GM12891 (cell line): ENCODE measurements at places on chromosomes 5 and 9.

DNA sequence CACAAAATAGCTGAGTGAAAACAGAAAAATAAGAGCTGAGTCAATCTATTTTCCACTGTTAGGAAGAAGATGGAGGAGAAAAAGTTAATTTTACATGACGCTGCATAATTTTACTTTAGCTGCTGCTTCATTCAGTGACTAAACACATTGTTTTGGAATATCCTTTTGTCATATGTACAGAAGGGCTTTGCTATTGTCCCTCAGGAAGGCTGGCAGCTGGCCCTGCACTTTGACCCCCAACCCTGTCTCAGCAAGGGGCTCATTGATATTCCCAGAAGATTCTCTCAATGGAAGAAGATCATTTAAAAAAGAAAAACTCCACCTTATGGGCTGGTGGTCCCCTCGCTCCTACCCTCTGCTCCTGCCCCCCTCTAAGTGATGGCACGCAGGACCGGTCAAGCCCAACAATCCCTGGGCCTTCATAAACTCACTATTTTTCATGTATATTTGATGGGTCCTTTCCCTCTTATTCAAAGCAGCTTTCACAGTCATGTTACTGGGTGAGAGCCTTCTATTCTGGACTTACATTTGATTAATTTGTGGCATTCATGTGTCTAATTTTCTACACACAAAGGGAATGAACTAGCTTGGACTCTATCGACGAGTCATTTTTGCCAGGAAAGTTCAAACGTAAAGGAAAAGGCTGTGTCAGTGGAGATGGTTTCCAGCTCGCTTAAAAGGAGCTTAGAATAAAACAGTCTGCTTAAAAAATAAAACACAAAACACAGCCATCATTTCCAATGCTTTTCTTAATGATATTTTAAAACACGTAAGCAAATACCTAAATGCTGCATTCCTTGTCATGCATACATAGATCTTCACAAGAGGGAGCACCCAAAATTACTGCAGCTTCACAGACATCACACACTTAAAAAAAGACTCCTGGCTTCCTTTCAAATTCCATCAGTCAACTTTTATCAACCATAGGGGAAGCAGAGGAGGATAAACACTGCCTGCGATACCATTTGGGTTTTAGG, 104.7 kb downstream of the EFNA5 start:
- DNase-seq = no peak

DNA sequence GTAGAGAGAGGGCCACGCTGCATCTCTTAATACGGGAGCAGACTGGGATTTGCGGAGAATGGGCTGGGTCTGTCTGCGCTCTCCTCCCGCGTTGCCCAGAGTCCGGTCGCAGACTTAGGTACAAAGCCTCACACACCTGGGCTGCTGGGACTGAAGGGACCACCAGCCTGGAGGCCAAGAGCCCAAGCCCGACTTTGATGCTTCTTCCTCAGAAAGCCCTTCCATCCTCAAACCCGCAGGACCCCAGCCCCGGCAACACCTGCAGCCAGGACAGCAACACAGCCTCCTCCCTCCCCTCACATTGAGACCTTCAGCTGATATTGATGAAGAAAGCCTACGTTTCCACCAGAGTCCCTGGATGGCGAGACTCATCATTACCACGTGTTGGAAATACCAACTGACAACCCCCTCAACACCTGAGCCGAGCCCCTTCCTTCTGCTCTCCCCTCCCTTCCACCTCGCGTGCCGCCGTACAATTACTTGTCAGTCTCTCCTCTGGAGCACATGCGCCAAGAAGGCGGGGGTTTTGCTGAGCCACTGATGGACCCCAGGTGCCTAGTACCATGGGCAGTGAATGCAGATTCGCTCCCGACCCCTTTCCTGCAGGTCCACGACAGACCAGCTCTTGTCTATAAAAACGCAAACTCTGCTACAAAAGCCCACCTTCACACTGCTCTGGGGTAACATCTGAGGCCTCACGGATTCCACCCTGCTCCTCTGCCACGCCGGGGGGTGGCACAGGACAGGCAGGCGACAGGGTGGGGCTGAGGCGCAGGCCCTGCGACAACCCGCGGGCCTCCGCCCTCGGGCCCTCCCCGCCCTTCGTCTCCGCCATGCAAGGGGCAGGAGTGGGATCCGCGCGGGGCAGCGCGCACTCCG, 841 bp downstream of the ASB6 start:
- peak; percentile 58 for DNase-seq

DNA sequence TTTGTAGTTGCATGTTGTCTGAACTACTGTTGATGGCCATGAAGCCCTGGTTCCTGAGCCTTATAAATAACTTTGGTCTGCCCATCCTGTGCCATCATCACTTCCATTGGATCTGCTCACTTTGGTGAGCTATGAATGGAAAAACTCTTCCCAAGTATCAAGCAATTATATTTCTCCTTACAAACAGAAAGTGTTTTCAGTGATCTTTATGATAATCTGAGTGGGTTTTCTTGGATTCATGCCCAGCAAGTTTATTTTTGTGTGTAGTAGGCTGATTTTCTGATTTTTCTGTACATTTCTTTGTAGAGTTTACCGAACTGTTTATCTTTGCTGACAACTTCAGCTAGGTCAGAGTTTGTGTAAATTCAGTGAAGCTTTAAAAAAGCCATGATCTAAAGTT, 31.0 kb downstream of the CAMK4 start:
- DNase-seq = no peak

GRCh38 chr5:144812763-144813162, 642.1 kb downstream of the KCTD16 start:
- no peak for DNase-seq

DNA sequence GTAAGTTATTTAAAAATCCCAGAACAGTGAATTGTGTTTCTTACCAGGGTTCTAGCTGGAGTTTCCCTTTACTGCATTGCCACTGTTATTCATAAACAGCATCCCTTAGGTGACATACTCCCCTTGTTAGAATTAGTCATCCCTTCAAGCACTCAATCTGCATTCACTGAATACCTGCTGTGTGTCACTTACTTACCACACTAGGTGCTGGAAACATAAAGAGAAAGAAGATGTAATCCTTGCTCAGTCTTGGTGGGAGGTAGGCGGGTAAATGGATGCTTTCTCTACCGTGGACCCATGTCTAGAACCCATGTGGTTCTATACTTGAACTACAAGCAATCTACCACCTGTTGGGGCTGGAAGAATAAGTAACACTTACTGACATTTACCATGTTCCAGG, 371.6 kb downstream of the KDM4C start:
- no peak for DNase-seq

DNA sequence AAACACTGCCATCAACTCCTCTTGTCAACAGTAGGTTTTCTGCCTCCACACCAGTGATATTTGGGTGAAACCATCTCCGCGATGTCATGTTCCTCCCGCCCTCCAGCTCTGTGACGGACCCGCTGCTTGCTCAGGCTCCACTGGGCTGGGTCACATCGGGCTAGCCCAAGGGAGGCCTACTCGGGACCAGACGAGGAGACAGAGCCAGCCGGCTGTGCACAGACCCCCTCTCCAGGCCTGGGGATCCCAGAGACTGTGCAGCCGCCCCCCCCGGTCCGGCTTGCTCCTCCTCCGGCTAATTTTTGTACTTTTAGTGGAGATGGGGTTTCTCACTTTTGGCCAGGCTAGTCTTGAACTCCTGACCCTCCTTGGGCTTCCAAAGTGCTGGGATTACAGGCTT, 202.4 kb upstream of the PRDM9 start:
- no peak for DNase-seq

GRCh38 chr5:128376577-128376976, 161.5 kb downstream of the FBN2 start:
- no peak for DNase-seq
